ENCODE measurements at places on chromosomes 4 and X.

DNA sequence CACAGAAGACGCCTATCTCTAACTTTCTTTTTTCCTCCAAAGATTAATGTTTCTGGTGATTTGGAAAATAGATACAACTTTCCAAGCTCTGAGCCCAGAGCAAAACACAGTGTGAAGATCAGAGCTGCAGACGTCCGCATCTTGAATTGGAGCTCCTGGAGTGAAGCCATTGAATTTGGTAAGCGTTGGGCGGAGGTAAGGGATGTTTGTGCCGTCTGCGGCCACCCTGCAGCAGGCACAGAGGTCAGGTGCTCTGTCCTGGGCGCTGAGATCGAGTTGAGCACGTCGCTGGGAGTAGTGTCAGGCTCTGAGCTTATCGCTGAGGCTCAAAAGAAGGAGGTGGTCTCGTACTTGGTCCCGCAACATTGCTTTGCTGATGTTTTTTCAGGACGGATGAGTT lies 31.8 kb downstream of the CSF2RA start:
- no peak for DNase-seq

DNA sequence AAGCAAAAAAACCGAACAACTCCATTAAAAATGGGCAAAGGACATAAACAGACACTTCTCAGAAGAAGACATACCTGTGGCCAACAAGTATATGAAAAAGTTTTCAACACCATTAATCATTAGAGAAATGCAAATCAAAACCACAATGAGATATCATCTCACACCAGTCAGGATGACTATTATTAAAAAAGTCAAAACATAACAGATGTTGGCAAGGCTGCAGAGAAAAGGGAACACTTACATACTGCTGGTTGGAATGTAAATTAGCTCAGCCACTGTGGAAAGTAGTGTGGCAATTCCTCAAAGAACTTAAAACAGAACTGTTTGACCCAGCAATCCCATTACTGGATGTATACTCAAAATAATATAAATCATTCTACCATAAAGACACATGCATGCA lies 436.3 kb downstream of the KLHL13 start:
- DNase-seq: no peak

DNA sequence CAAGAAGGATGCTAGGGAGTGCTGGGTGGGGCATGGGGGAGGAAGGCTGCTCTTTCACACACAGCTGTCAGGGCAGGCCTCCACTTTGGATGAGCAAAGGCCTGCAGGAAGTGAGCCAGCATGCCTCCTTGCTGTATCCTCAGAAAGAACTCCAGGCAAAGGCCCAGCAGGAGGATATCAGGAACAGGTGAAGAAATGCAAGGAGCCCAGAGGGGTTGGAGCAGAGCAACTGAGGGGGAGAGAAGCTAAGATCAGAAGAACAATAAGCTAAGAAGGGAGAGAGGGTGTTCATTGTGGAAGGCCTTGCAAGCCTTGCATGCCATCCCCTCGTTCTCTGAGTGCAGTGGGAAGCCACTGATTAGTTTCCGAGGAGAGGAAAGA lies 115.1 kb downstream of the CAMK2D start:
- no peak for DNase-seq

DNA sequence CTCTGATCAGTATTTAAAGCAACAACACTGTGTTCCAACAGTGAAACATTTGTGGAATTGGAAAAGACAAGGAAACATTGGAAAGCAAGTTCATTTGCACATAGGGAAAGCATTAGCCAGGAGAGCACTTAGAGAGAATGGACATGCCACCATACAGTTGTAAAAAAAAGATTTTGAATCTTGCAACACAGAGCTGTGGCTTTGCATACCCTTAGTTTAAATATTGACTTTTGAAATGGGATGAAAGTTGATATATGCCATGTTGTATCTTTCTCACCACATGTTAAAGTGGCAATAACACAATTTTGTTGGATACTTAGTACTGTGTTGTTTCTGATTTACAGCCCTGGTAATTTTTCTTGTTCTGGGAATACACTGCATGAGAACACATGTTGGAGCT lies 208.1 kb downstream of the BMPR1B start:
- no peak for DNase-seq

DNA sequence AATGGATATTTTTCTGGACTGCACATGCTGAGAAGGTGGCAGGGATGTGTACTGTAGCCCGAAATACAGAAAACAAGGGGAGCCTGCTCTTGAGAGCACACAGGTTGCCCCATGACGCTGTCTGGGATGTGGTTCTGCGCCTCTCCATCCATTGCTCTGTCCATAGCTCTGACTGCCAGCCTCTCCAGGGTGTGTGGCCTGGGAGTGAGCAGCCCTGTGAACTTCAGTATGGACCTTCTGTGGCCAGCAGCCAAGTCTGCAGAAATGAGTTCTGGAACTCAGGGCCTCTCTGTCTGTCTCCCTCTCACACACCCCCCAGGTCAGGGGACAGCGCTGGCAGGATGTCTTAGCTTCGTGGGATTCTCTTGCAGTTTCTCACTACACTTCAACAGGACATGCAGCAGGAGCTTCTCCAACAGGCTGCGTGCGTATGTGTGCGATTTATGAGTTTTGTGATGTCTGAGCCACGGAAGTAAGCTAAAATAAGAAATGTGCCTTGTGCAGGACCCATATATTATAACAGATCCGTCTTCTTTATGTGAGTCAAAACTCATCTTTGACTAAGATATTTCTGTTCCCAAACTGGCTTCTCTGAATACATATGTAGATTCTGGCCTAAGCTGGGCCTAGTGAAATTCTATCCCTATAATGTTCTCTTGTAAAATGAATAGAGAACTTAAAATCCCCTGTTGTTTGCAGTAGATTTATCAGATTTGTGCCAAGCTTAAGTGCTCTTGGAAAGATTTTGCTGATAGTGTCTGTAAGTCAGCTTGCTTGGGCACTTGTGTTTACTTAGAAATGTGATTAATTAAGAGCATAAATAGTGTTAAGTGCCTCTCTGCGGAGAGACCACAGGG lies 40.0 kb downstream of the PROM1 start:
- no peak for DNase-seq

GRCh38 chr4:109574443-109574850 lies 14.4 kb downstream of the MCUB start:
- no peak for DNase-seq

DNA sequence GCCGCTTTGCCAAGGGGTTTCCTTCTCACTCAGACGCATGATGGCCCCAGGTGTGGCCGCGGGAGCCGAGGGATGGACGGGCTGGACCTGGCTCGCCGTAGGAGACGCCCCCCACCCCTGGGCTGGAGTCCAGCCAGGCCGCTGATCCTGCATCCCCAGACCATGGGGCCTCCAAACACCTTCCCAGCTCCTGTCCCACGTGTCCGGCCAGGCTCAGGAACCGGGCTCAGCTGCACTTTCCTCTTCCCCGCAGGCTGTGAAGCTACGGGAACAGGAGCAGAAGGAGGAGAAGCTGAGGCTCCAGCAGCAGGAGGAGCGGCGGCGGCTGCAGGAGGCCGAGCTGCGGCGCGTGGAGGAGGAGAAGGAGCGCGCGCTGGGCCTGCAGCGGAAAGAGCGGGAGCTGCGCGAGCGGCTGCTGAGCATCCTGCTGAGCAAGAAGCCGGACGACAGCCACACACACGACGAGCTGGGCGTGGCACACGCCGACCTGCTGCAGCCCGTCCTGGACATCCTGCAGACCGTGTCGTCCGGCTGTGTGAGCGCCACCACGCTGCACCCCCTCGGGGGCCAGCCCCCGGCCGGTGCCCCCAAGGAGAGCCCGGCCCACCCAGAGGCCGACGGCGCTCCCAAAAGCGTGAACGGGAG lies 9.1 kb downstream of the AKAP17A start:
- DNase-seq: no peak

- DNase-seq: no peak
Measured at GRCh38 chrX:154349979-154350378, 24.5 kb downstream of the FLNA start.

GRCh38 chrX:148422526-148422925 lies 77.9 kb upstream of the AFF2 start:
- no peak for DNase-seq

GRCh38 chr4:80036949-80037685 lies 35.9 kb downstream of the ANTXR2 start:
- DNase-seq: no peak

DNA sequence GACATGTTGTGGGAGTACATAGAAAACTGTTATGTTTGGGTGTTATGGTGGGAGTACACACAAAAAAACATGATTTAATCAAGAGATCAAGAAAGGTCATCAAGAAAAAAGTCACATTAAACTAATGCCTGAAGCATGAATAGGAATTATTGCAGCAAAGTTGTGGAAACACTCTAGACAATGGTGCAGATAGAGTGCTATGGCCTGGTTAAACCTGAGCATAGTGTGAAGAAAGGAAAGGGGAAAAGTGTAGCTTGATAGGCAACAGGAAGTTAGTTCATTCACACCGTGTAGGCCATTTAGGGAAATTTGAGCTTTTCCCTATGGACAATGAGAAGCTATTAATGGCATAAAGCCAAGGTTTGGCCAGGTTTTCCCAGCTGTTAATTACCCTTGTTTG lies 162.1 kb upstream of the EMCN start:
- DNase-seq: no peak

Measured in retina (tissue), 1 donor.